T-helper 17 cell (primary cell): ENCODE measurements at places on chromosomes 12 and 14.

- no peak for DNase-seq
Measured at GRCh38 chr14:72500234-72500838, 393.6 kb downstream of the DPF3 start.

GRCh38 chr14:64549791-64550620 lies at the start of gene PPP1R36:
Gene PPP1R36, plus strand, starts transcription at chr14:64549961. Its CDS starts 37 bp downstream, at chr14:64549998.
- DNase-seq: peak; percentile 42

GRCh38 chr12:21989819-21990412 lies 48.7 kb upstream of the ABCC9 start:
- no peak for DNase-seq

GRCh38 chr12:112986291-112986800 lies 8.0 kb downstream of the OAS2 start:
- no peak for DNase-seq
